ENCODE measurements at places on chromosomes 1 and 21.

GRCh38 chr1:164725401-164725800 is 166.4 kb downstream of the PBX1 start:
- DNase-seq = no peak

GRCh38 chr1:231334079-231334666 is 3.5 kb downstream of the EXOC8 start:
- no peak for DNase-seq

DNA sequence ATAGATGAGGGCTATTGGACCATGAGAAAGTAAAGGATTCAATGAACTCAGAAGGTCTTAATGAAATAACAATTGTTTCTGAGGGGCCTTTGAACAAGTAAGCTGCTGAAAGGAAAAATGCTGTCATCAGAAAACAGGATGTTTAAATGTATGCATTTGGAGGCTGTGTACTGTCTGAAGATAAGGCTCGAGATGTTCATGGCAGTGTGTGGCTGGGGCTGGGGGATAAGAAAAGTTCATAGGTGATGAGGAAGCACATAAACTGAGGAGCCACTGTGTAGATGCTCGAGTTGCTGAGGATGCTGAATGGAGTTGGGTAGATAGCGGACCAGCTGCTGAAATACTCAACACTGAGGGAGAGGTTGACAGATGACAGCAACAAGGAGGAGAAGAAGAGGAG is 17.8 kb downstream of the THEM4 start:
- DNase-seq = no peak

DNA sequence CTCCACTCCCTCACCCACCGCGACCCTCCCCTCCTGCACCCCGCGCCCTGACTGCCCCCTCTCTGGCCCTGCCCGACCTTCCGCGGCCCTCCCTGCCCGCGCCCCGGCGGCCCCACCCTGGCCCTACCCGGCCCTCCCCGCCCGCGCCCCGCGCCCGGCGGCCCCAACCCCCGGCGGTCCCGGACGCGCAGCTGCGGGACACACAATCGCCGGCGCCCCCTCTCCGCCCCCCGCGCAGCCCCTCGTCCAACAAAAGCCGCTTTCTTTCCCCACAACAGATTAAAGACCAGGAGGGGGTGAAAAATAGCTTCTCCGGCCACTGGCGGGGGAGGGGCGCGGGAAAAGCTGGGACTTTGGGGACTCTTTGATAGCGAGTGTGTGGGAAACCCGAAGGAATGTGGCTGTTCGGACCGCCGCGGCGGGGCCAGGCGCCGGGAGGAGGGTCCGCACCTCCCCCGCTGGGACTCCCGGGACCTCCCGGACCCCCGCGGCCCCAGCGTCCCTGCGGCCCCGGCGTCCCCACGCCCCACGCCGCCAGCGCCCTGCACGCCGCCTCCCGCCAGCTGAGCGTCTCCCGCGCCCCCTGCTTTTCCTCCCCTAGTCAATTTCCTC is 8.8 kb upstream of the ID3 start:
- no peak for DNase-seq

DNA sequence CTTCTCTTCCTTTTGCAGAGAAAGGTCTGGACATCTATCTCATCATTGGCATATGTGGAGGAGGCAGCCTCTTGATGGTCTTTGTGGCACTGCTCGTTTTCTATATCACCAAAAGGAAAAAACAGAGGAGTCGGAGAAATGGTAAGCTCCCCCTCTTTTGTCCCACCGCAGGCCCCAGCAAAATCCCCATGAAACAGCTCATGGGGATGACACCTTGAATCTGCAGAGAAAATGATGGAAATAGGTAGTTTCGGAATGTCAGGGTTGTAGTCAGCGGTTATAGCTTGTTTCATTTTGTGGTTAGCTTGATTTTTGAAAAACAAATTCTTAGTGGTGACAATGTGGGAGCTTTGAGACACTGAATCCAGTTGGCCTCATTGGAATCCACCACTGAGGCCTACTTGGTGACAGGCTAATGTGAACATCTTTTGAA is 10.3 kb downstream of the CD2 start:
- DNase-seq = no peak

GRCh38 chr1:169513208-169513607 is 27.5 kb upstream of the SLC19A2 start:
- DNase-seq = no peak

DNA sequence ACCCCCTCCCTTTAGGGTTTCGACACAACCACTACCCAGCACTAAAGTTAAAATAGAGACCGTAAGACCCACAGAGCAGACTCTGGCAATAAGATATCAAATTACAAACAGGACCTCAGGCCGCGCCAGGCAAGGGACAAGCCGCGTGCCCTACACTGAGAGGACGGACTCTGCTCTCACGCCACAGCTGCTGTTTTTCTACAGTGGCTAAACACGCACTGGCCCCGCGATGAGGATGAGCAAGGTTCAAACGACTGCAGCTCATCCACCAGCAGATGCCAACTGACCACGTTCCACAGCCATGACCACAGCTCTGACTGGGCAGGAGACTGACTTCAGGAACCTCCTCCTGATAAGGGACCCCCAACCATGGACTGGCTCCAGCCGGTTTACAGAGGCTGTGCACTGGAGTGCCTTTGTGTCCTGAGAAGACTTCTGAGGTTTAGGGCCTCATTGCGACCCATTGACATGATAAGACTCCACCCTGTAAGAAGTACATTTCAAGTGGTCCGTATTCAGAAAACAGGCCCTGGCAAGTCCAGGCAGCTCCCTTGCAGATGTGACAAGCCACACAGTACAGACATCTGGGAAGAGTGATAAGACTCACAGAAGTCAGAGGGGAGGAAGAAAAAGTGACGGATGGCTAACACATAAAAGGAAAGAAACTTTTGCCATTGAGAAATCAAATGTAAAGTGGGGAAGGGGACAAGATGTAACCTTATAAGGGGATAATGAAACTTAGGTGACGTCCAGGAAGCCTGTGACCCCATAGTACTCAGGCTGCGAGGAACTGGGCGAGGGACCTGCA is 1.5 kb upstream of the KRTAP10-6 start:
- no peak for DNase-seq

DNA sequence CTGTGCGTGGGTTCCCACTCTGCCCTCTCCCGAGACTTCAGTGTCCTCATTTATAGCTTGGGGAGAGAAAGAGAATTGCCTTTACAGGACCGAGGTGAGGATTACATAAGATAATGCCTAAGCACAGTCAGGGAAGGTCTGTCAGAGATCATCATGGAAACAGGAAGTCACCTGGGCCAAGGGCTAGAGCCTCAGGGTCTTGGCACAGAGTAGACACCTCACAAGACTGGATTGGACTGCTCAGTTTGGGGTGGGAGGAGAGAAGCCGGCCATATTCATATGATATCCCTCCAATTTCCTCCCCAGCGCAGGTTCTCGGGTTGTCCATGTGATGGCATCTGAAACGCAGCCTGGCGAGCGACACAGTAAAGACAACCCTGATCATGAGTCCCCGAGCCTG is 3.8 kb downstream of the CNR2 start:
- no peak for DNase-seq

DNA sequence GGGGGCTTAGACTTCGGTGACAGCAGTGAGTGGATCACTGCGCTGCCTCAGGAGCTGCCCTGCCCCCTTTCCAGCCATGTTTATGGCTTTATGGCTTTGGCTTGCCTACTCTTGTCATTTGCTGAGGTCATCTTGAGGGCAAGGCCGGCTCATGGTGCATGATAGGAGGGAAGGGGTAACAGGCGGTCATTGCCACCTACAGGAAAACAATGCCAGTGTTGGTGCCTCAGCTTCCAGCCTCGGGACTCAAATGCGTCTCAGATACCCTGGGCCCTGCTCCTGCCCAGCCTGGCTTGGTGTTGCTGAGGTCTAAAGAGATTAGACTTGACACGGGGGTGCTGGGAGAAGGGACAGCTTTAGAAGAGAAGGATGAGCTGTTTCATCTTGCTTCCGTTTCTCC is 14.5 kb downstream of the KDF1 start:
- no peak for DNase-seq

DNA sequence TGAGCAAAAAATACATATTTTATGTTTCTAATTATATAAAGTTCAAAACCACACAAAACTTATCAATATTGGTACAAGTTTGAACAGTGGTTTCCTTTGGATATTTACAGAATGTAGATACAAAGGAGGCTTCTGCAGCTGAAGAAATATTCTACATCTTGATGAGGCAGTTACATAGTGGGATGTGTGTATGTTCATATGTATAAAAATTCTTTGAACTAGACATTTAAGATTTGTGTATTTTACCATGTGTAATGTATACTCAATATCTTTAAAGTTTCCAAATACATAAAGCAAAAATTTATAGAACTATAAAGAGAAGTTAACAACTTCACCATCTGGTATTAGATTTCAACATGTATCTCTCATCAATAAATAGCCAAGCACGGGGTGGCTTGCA is 80.7 kb upstream of the TNFSF4 start:
- DNase-seq = no peak

DNA sequence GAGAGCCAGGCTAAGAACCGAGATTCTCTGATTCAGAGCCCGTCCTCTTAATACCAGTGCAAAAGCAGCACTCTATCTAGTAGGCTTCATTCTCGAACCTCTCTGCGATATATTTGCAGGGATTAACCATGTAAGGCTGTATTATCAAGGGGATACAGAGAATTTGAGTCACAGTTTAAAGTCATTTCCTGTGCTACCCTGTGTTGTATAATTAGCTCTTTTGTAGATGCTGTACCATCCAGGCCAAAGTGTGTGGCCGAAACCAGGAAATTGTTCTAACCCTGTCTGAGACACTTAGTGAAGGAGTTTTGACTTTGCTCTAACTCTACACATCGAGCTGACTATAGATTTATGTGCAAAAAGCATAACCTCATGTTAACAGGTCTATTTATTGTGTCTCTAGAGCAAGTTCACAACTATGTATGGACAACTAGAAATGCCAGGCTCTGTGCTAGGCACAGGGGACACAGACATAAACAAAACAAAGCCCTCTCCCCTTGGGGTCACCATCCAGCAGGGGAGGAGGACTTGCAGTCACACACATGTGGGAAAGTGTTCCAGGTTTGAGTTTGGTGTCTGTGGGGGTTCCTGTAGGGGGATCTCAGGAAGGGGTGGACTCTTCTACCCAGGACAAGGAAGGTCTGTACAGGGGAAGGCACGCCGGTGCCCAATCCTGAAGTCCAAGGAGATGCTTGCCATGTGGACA is 182.2 kb downstream of the DHRS3 start:
- DNase-seq = peak; percentile 90

GRCh38 chr1:239458144-239458500 is 71.8 kb downstream of the CHRM3 start:
- DNase-seq = peak; percentile 41

DNA sequence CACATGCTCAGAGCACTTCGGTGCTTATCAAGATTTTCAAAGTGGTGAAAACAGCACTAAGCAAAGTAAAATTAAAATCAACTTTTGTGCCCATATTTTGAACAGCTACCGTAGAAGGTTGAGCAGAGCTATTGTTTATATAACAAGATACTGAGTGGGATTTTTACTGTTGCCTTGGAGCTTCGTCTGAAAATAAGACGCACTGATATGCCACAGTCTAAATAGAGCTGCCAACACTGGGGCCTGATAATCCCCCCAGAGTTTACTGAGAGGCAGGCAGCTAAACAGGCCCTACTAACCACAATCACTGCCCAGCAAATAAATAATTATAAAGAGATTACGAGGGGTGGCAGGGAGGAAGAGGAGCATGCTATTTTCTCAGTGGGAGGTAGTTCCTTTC is 650 bp upstream of the CCDC190 start:
- no peak for DNase-seq

DNA sequence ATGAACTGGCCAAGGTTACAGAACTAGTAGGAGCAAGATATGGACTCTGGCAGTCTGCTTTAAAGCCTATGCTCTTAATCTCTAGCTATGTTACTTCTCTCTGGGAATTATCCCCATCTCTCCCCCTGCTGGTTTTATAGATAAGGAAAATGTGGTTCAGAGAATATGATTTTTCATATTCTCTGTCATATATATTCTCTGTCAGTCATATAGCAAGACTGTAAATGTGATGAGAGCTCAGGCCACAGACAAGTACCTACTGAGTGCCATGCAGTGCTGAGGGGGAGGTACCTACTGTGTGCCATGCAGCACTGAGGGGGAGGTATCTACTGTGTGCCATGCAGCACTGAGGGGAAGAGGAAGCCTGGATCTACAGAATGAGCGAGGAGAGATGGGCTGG is 220.3 kb upstream of the FGGY start:
- peak; percentile 37 for DNase-seq

DNA sequence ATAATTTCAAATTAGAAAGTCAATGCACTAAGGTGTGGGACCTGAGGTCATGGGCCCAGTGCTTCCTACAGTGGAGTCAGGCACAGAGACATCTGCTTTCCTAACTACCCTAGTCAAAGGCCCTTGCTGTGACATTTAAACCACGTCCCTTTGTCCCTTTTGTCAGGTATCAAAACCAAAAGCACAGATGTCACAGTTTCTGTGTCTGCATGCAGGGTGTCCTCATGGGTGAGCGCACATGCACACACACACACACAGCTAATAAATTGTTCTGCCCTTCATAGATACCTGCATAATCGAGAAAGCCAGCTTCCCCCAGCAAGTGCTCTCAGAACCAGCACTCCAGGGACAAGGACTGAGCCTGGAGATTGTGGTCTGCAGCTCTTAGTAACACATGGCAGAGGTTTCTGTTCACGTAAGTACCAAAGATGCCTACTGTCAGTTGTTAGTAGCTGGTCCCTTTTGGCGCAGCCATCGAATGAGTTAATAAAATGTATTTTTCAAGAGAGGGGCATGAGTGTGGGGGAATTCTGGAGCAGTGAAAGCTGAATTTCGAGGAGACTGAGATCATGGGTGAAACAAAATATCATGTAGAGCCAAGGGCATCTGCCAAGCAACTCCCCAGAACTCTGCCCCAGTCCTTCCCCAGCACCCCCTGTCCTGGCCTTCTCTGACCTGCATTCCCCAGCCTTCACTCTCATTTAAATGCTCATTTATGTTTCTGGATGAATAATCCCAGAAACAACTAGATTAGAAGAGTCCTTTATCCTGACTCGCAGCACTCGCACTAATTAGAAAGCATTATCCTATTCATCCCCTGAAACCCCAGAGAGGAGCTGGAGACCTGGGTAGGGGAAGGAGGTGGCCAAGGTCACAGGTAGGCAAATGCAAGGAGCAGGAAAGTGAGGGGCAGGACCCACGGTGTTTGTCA is 25.5 kb downstream of the TNR start:
- no peak for DNase-seq

- DNase-seq = no peak
Observed at GRCh38 chr1:50742523-50742922, 217.5 kb downstream of the FAF1 start.

DNA sequence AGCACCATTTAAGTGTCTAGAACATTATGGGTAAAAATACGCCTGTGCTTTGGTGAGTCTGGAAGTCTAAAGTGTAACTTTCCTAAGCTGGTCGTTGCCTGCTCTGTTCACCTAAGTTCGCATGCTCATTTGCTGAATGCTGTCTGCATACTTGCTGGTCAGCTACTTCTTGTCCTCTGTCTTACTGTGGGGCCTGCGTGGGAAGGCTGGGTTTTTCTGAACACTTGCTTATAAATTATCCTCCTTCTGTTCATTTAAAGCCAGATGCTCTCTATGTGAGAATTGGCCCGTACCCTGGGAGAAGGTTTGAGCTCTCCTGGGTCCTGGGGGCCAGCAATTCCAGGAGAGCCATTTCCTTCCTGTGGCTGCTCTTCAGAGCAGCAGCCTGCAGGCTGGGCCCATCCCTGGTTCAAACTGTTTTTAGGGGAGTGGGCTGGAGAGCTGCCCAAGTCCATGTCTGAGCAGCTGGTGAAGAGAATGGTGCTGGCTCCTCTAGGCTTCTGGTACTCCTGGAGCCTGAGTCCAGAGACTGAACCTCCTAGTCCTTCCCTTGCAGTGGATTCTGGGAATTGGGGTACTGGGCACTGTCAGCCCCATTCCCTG is 75.7 kb downstream of the GALNT2 start:
- DNase-seq = no peak

GRCh38 chr21:45974073-45975019 is 7.2 kb upstream of the COL6A1 start:
- DNase-seq = peak; percentile 71

All from kidney capillary endothelial cell (primary cell).